Activated T-cell treated with anti-CD3 and anti-CD28 coated beads, Interleukin-2, amount 50 U/mL, for 24 hours (primary cell): ENCODE measurements at places on chromosomes 5 and 9.

DNA sequence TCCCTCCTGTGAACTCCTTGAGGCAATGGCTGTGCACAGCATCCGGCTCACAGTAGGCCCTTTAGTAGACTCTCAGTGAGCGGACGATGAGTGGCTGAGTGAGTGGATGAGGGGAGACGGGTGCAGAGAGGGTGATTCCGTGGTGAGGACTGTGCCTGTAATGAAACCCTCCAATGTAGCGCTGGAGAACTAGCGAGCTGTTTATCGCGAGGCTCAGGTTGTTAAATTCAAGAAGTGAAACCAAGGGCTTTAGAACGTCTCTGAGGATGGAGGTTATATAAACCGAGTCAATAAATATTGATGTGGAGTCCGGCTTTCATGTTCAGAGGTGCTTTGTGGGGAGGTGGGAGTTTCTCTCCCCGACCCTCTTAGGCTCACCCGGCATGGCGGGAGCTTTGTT is 53.2 kb downstream of the NSG2 start:
- DNase-seq: no peak

- DNase-seq: peak; percentile 46
These were observed 12.2 kb downstream of the IRF1 start for GRCh38 chr5:132478366-132478871.

DNA sequence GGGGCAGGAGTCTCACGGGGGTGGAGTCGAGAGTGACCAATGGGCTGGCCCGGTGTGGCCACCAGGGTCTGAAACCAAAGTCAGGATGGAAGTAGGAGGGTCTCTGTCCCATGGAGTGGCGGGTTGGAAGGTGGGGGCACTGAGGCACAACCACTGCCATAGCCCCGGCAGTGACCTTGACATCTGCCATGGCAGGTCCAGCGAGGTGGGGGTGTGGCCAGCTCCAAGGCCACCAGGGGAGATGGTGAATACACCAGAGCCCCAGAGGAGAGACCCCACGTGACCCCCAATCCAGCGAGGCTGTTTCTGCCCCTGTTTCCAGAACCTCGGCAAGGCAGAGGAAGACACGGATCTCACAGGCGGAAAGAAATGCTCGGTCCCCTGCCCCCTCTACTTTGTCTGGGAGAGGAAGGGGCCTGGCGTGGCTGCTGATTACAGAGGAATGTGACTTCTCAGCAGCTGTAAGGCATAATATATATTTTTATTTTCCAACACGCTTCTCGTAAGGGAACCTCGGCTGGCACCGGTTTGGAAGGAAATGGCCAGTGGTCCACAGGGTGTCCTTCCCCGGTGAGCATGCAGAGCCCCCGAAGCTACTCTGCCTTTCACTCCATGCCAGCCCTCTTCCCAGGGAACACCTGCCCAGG is 105.7 kb upstream of the SARDH start:
- DNase-seq: no peak

GRCh38 chr5:16975950-16976624 is 40.0 kb upstream of the MYO10 start:
- DNase-seq: no peak

GRCh38 chr9:18623221-18624079 is 149.5 kb downstream of the ADAMTSL1 start:
- no peak for DNase-seq

GRCh38 chr9:130128733-130129431 is 43.3 kb upstream of the NCS1 start:
- DNase-seq: peak; percentile 77

- DNase-seq: no peak
These were observed 681 bp upstream of the LHFPL2 start for GRCh38 chr5:78649211-78649695.

DNA sequence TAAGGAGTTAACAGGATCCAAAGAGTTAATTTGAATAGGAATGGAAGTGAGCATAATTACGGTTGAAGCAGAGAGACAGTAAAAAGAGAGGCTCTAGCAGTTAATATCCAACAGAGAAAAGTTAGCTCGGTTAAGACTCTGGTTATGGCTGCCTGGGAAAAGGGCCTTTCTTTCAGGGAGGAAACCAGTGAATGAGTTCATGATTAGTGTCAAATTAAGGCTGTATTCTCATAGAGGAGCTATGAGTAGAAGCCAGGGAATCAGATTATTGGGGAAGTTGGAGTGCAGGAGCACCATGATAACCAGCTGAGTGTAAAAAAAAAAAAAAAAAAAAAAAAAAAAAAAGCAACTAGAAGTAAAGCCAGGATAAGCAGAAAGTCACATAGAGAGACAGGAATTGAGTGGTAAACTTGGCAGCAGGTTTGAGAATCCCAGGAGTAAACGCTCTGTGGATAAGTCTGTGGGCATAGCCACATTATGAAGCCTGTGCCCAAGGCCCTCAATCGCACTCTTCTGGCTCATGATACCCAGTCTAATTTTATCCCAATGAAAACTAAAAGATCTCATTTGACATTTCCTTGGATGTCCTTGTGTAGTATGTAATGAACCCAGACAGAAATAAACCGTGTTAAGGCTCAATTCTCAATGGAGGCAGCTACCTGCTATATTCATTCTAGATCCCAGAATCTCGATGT is 372.6 kb upstream of the MPDZ start:
- no peak for DNase-seq

DNA sequence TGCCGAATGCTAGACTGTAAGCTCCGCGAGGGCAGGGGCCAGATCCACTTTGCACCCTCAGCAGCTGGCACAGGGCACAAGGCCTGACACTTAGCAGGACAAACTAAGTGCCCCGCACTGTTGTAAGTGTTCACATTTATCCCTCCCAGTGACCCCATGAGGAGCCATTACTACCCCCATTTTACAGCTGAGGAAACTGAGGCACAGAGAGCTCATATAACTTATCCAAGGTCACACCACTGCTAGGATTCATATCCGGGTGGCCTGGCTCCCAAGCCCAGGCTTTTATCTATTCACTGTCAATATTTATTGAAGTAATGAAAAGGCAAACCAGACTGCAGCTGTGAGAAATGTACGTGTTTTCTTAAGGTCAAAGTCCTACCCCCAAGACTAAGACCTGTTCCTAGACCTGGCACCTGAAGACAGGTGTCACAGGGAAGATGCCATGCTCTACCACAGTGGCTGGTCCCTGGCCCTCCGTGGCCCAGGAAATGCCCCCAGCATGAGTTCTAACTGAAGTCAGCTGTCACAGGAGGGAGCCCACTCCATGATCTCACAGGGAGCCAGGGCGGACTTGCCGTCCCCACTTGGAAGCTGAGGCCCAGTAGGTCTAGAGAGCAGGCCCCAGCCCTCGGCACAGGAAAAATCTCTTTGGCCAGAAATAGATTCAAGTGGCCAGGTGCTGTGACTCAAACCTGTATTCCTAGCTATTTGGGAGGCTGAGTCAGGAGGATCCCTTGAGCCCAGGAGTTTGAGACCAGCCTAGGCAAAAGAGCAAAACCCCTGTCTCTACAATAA is 74.7 kb upstream of the IL17B start:
- DNase-seq: no peak
